Caudate nucleus (tissue), 63 donors: ENCODE measurements at places on chromosomes 3 and 15.

DNA sequence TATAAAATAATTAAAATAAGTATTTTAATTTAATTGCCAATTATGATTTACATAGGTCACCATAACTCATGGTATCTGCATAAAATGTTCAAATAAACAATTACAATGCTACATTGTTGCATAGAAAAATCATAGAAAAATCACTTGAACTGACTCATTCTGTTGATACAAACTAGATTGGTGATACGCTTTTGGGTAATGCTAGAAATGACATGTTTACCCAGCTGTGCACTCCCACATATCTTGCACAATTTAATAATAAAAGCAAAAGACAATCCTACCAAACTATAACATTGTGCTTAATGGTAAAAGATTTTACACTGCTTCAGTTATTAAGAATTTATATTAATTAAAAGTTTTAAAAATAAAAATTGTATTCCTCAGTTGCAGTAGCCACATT is 45.8 kb upstream of the FBXL22 start:
- DNase-seq = no peak

GRCh38 chr3:145159640-145160039 is 1001.3 kb downstream of the PLOD2 start:
- no peak for DNase-seq

DNA sequence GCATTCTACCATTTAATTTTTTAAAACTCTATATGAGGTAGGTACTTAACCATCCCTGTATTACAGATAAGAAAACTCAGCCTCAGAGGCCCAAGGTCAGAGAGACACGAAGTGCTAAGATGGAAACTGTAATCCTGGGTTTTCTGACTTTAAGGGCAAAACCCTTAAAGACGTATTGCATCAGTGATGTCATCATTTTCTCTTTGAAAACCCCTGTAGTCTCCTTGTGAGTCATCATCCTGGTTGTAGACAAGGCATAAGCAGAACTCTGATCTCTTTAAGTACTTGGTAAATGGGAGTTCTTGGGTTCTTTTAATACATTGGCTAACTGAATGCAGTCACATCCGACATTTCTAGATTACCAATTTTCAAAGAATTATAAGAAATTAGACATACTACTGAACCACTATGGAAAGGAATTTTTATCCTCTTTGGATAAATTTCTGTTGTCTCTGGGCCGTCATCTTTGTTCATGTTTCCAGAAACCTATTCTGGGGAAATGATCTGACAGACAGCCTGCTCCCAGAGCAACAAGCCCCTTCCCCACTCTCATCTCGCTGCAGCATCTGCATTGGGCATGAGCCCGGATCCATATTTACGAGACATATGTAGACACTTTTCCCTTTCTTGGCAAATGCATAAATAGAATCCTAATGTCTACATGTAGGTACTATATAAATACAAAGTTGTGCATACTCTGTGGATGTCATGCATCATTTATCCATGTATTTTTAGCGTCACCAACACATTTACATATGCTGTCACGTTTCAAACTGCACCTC is 48.7 kb upstream of the MDFIC2 start:
- no peak for DNase-seq

DNA sequence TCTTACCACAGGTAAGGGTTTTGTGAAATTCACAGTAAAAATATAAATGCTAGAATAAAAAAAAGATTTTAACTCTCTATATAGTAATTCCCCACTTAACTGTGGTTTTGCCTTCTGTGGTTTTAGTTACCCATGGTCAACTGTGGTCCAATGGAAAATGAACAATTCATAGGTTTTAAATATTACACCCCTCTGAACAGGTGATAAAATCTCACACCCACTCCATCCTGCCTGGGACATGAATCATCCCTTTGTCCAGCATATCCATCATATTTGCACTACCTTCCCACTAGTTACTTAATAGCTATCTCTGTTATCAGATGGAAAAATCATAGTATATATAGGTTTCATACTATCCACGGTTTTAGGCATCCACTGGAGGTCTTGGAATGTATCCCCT is 49.2 kb downstream of the HDGFL3 start:
- no peak for DNase-seq

DNA sequence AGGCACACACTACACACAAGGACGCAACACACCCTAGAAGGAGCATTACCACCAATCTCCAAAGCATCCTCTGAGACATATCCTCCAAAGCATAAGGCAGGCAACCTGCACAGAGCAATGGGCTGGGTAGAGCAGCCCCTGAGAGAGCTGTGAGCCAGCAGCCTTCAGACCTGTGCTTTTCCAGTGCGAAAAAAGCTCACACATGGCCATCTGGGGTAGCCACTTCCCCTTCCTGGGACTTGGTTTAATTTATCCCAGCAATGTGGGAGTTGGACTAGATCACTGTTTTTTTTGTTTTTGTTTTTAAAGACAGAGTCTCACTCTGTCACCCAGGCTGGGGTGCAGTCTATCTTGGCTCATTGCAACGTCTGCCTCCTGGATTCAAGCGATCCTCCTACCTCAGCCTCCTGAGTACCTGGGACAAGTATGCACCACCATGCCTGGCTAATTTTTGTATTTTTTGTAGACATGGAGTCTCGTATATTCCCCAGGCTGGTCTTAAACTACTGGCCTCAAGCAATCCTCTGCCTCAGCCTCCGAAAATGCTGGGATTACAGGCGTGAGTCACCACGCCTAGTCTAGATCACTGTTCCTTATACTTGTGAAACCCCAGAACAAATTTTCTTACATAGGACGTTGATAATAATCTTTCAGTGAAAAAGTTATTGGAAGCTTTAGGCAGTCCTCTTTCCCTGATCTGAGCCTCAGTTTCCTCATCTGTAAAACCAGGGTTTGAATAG is 18.9 kb downstream of the PTPN23 start:
- DNase-seq = no peak

- no peak for DNase-seq
These were observed 8.5 kb downstream of the IP6K2 start for GRCh38 chr3:48708481-48708889.
